Activated CD4-positive, alpha-beta T cell treated with anti-CD3 and anti-CD28 coated beads, Interleukin-2, amount 10 ng/mL, durations not matched to agents 7 days and 5 days (primary cell): ENCODE measurements at places on chromosomes 4 and X. TPM values are rescaled to one million over a fixed set of nuclear protein-coding genes. Genes with fewer than 3 reads are reported as not detected.

GRCh38 chrX:97367125-97367524, 483.4 kb downstream of the RPA4 start:
- no peak for DNase-seq

The XPNPEP2 gene
- total RNA-seq: 1.1 TPM

DNA sequence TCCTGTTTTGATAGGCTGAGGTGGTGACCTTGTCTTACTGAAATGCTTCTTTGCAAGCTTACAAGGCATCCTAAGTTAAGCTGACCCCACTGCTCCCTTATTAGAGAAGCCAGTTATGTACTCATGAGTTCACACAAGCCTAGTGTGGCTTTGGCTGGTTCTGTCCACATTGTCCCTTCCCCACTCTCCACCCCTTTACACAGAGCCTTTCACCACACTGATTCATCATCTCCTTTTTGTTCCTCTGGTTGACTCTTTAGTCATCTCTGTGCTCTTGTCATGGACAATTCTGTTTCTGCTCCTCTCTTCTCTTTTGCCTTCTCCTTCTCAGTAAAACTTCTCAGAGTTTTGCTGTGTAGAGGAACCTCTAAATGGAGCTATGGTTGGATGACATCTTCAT, 4.9 kb downstream of the CHRNA9 start:
- no peak for DNase-seq

- DNase-seq: no peak
These were observed 338.5 kb downstream of the SPOCK3 start for GRCh38 chr4:166895771-166896170.

The MAGEB17 gene
- total RNA-seq: not detected

The WNK3 gene
- total RNA-seq: 0.15 TPM

DNA sequence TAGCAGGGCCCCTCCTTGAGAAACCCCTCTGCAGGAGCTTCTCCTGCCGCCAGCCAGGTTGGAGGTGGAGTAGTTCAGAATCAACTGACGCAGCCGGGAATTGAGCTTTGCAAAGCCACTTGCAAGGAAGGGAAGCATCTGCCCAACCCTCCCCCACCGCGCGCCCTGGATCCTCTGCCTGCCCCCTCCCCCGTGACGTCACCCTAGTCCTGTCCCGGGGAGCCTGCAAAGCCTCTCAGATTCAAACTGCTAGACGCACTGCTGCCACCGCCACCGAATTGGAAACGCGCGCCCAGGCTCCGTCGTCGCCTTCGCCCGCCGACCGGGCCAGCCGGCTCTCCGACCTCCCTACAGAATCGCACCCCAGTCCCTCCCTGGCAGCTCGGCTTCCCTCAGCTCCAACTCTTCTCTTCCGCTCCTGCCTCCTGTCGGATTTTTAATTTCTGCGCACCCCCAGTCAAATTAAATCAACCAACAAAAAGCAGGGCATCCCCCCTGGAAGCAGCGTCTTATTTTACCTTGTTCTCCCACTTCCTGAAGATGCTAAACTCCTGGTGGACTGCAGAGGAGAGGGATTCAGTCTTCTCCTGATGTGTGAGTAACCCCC, 3.8 kb downstream of the SLITRK2 start:
- no peak for DNase-seq

DNA sequence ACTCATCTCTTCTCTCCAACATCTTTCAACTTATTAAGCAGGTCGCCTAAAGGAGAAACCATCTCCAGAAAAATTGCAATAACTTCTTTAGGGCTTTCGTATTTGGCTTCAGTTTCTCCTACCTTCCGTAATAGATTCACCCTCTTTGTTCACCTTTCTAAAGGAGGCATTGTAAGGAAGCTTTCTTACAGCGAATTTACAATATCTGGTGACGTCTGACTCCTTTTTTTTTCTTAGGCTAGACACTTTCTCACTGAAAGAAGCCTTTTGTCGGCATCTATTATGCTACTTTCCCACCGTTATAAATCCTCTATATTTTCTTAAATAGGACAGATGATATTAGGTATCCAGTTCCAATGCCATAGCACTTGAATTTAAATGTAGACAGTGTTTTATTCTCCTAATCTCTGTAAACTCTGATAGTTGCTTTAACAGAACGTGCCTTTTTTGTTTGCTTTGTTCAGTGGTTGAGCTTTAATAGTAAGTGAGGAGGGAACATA, 302.4 kb downstream of the IL1RAPL1 start:
- DNase-seq: no peak

GRCh38 chrX:110804446-110804845, 8.8 kb upstream of the CHRDL1 start:
- no peak for DNase-seq
